ENCODE measurements at places on chromosomes 3 and 15.

GRCh38 chr15:56194035-56194434, 49.6 kb downstream of the RFX7 start:
- DNase-seq, result no peak

DNA sequence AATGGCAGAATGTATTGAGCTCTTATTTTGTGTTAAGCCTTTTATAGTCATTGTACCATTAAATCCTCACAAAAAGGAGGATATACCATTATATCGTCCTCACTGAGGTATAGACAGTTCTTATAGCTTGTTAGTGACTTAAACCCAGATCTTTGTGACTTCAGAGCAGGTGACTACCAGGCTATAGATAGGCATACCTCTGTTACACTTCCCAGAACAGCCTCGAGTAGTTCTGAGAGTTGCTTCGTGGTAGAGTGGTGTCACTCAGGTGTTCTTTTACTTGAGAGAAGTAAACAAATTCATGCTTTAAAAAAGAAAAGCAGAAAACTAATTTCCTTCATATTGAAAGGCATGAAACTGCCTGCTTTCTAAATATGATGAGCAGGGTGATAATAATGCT, 59.9 kb downstream of the SEC22A start:
- DNase-seq, result no peak

- DNase-seq, result no peak
Measured at GRCh38 chr3:123609063-123609462, 24.2 kb upstream of the HACD2 start.

GRCh38 chr15:20386198-20386597, 155.4 kb downstream of the GOLGA6L6 start:
- DNase-seq, result no peak

Data from NCI-H748 treated with DMSO at 0.1 percent for 48 hours (cell line).